ENCODE measurements at places on chromosomes 1 and 21. TPM values are rescaled to one million over a fixed set of nuclear protein-coding genes. Genes with fewer than 3 reads are reported as not detected.

DNA sequence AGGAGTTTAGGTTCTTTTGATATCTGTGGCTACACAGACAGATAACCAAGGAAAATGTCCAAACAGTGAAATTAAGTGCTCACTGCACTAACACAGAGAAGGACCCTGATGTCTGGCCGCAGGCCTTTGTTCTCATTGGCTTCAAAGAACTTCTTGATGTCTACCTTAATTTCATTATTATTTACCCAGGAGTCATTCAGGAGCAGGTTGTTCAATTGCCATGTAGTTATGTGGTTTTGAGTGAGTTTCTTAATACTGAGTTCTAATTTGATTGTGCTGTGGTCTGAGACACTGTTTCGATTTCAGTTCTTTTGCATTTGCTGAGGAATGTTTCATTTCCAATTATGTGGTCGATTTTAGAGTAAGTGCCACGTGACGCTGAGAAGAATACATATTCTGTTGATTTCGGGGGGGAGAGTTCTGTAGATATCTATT, 15.2 kb upstream of the LGALS8 start:
- H3K4me1 ChIP-seq: peaks cover 1% of the 10 kb centered on the region
- H3K4me3 ChIP-seq: no peak overlapping the region
- H3K27me3 ChIP-seq: no peaks in the 10 kb centered on the region
- DNase-seq: no peak

GRCh38 chr1:10569531-10569930, 94.8 kb downstream of the PEX14 start:
- no peak for DNase-seq
- H3K36me3 ChIP-seq: no peaks in the 10 kb centered on the region
- H3K4me3 ChIP-seq: no peak overlapping the region
- H3K27ac ChIP-seq: no peak overlapping the region

- H3K4me1 ChIP-seq: peaks cover 6% of the 10 kb centered on the region
- no peaks in the 10 kb centered on the region for H3K27me3 ChIP-seq
- H3K27ac ChIP-seq: no peak overlapping the region
- no peak for DNase-seq
- no peaks in the 10 kb centered on the region for H3K36me3 ChIP-seq
These were observed 40.6 kb upstream of the DIPK1A start for GRCh38 chr1:93001893-93002292.

- H3K4me1 ChIP-seq: peaks cover 14% of the 10 kb centered on the region
- H3K36me3 ChIP-seq: no peaks in the 10 kb centered on the region
- H3K27ac ChIP-seq: no peak overlapping the region
- H3K27me3 ChIP-seq: no peaks in the 10 kb centered on the region
These were observed 10.0 kb downstream of the GALNT2 start for GRCh38 chr1:230077011-230077410.

GRCh38 chr1:204487256-204487615, 7.4 kb downstream of the PIK3C2B start:
- no peak overlapping the region for H3K27ac ChIP-seq
- no peaks in the 10 kb centered on the region for H3K27me3 ChIP-seq
- H3K4me3 ChIP-seq: no peak overlapping the region

- H3K4me3 ChIP-seq: no peak overlapping the region
- H3K4me1 ChIP-seq: peaks cover 4% of the 10 kb centered on the region
- DNase-seq: no peak
- no peak overlapping the region for H3K27ac ChIP-seq
These were observed 263.6 kb upstream of the VAMP3 start for GRCh38 chr1:7507285-7508019.

- no peak for DNase-seq
- H3K36me3 ChIP-seq: no peaks in the 10 kb centered on the region
- H3K4me3 ChIP-seq: no peak overlapping the region
- H3K27me3 ChIP-seq: no peaks in the 10 kb centered on the region
- H3K4me1 ChIP-seq: no peaks in the 10 kb centered on the region
- H3K27ac ChIP-seq: no peak overlapping the region
These were observed 65.7 kb upstream of the CACHD1 start for GRCh38 chr1:64404202-64404601.

DNA sequence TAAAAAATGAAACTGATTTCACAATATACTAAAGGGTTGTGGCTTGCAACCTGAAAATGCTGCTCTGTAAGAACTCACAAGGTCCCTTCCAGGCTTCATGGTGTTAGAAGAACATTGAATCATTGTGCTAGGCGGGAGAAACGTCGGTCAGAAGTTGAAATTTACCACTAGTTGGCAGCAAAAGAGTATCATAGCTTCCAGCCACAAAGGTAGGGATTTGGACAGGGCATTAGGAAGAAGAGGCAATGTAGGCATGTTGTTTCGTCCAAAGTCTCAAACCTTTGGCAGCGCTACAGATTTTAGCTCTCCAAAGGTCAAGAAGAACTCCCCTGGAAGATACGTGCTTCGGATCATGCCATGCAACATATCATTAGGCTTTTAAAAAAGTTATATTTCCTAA, 62.5 kb upstream of the ZP4 start:
- peak; percentile 33 for DNase-seq
- H3K4me1 ChIP-seq: peaks cover 6% of the 10 kb centered on the region
- no peak overlapping the region for H3K4me3 ChIP-seq

GRCh38 chr1:87089823-87090222, 175.4 kb downstream of the HS2ST1 start:
- DNase-seq: peak; percentile 73
- peaks cover 43% of the 10 kb centered on the region for H3K4me1 ChIP-seq
- peak overlapping the region; percentile 88 for H3K27ac ChIP-seq
- no peaks in the 10 kb centered on the region for H3K36me3 ChIP-seq
- no peaks in the 10 kb centered on the region for H3K27me3 ChIP-seq

DNA sequence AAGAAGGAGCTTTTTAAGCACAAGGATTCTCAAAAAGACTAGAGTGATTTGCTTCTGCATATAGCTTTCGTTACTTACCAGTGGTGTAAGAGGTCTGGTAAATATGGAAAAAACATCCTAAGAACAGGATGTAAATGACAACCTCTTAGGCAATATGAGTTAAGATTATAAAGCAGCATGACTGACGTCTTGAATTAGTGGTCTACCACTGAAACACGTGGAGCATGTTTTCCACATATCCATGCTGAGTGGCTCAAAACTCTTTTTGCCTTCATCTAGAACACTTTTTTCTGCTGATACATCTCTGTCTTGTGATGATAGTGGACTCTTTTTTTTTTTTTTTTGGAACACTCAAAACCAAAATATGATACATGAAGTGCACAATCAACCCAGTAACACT, 44.6 kb downstream of the RCAN1 start:
- H3K4me3 ChIP-seq: no peak overlapping the region
- peaks cover 7% of the 10 kb centered on the region for H3K4me1 ChIP-seq
- no peaks in the 10 kb centered on the region for H3K36me3 ChIP-seq
- DNase-seq: no peak
- H3K27ac ChIP-seq: no peak overlapping the region

DNA sequence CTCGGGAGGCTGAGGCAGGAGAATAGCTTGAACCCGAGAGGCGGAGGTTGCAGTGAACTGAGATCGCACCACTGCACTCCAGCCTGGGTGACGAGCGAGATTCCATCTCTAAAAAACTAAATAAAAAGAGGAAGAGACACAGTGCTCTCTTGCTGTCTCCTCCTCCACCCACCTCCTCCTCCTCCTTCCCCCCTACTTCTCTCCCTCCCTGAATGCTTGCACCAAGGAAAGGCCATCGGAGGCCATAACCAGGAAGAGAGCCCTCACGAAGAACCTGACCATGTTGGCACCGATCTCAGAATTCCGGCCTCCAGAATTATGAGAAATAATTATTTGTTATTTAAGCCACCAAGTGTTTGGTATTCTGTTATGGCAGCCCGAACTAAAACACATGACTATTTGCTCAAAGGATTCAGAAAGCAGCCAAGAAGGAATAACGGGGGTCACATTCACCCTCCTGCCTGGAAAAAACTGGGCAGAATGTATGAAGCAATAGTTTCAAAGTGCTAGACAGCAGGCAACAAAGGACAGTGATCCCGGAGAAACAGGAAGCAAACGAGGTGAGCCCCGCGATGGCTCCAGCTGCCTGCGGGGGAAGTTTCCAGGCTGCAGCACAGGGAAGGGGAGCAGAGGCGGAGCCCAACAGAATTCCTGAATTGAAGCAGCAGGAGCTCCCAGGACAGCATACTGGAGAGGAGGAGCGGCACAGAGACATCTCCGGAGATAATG, 35.8 kb downstream of the LDLRAD1 start:
- peak; percentile 76 for DNase-seq
- peaks cover 13% of the 10 kb centered on the region for H3K4me1 ChIP-seq
- no peaks in the 10 kb centered on the region for H3K27me3 ChIP-seq
- peak overlapping the region; percentile 23 for H3K4me3 ChIP-seq
- no peak overlapping the region for H3K27ac ChIP-seq

DNA sequence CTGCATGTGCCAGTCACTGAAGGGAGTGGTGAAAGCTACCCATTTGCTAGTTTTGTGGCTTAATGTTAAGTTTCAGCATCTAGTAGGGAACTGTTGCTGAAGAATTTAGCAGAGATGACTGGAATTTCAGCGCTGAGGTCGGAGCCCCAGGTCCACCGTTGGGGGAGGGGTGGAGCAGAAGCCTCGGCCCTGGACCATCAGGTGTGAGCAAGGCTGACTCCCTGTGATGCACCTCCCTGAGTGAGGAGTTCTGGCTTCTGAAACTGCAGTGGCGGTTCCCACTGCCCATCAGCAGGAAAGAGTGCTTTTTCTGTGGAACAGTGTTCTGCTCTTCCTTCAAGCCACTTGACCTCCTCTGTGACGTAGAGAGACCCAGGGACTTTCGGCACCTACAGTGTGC, 1.3 kb downstream of the NOS1AP start:
- peaks cover 17% of the 10 kb centered on the region for H3K27me3 ChIP-seq
- no peaks in the 10 kb centered on the region for H3K36me3 ChIP-seq
- peak; percentile 50 for DNase-seq

DNA sequence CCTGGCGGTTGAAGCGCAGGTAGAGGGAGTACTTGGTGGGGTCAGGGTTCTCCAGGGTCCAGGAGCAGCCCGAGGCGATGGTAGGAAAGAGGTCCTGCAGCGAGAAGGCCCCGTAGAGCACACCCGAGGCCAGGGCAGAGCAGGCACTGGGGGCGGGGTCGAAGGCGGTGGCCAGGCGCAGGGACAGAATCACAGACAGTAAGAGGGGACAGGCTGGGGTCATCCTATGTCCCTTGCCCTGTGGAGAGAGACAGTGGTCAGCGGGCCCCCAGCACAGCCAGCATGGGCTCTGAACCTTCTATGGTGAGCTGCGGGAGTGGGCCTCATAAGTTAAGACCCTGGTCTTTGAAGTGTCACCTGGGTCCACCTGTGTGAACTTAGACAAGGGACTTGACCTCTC, 7.6 kb downstream of the ADGRB2 start:
- no peaks in the 10 kb centered on the region for H3K36me3 ChIP-seq
- no peak overlapping the region for H3K27ac ChIP-seq
- no peak for DNase-seq
- H3K4me3 ChIP-seq: no peak overlapping the region

DNA sequence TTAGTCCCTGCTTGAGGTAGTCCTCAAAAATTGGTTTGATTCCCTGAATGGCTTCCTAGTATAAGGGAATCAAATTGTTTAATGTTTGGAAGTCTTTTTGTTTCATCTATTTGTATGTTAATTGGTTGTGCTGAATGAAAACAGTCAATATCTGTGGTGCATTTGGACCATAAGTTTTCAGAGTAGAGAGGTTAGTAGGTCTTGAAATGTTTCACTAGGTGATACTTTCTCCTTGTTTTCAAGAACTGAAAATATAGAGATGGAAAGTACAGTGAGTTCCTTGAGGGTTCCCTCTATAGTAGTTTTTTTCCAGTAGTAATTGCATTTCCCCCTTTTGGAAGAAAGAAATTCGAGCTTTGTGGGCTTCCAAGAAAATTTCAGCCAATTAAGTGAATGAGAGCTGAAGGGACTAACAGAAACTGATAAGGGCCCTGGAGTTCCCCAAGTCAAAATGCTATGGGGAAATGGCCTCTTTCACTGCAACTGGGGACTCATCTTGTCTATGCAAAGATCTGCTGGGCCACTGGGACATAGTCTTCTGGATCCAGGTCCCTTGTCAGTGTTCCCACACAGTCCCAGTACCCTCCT, 18.6 kb upstream of the CEP350 start:
- no peak for DNase-seq
- no peaks in the 10 kb centered on the region for H3K27me3 ChIP-seq
- no peaks in the 10 kb centered on the region for H3K4me1 ChIP-seq
- H3K4me3 ChIP-seq: no peak overlapping the region
- H3K27ac ChIP-seq: no peak overlapping the region
- H3K36me3 ChIP-seq: no peaks in the 10 kb centered on the region

DNA sequence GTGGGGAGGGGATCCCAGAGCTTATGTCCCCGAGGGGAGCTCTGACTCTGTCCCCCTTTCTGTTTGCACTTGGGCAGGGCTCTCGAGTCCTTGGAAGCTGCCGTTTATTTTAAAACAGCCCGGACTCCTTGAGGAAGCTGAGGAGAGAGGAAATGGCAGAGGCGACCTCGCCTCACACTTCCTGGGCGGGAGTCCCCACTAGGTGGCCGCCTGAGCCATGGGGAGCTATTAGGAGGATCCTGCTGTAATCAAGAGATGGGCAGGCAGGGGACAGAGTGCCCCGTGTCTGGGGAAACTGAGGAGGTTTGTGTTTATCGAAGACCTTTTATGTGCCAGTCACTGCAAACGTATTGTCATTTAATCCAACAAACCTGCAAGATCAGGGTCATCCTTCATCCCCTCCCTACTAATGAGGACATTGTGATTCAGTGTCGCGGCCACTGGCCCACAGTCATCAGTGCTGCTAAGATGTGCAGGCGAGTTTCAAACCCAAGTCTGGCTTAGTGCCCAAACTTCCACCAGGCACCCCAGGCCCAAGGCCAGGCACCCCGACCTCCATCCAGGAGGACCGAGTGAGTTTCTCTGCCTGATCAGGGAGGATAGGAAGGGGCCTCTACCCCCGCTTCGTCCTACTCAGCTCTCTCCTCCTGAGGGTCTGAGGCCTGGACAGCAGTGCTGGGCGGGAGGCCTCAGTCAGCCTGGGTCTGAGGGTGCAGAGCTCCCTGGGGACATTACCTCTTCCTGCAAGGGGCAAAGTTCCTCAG, 316.9 kb upstream of the VAMP3 start:
- peak; percentile 27 for DNase-seq
- no peak overlapping the region for H3K27ac ChIP-seq
- H3K27me3 ChIP-seq: no peaks in the 10 kb centered on the region
- no peak overlapping the region for H3K4me3 ChIP-seq
- no peaks in the 10 kb centered on the region for H3K36me3 ChIP-seq

DNA sequence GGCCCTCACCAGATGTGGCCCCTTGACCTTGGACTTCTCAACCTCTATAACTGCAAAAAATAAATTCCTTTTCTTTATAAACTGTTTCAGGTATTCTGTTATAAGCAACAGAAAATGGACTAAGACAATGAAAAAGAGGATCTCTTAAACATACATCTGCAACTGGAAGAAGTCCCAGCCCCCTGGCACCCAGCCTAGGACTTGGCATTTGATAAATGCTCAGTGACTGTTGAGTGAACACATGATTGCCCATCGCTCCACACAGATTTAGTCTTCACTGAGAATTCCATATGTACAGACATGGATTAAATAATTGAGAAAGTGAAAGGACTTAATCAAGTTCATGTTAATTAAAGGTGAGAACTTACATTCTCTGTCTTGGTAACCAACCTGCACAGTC, 344.9 kb upstream of the RUNX1 start:
- no peak overlapping the region for H3K4me3 ChIP-seq
- no peaks in the 10 kb centered on the region for H3K4me1 ChIP-seq

Gene PINK1
- 21.6 TPM for total RNA-seq

Gene ASCL5
- total RNA-seq: not detected

Gene TINAGL1
- total RNA-seq: not detected

Gene C1orf141
- total RNA-seq: not detected

Gene CELA3A
- total RNA-seq: not detected

Gene SERINC2
- total RNA-seq: 30.1 TPM

Gene ANXA9
- total RNA-seq: 0.77 TPM

Data from neural progenitor cell (in vitro differentiated cells).